Activated naive CD4-positive, alpha-beta T cell treated with anti-CD3 and anti-CD28 coated beads, Interleukin-2, amount 10 ng/mL, durations not matched to agents 7 days and 5 days (primary cell): ENCODE measurements at places on chromosomes 5 and 9.

DNA sequence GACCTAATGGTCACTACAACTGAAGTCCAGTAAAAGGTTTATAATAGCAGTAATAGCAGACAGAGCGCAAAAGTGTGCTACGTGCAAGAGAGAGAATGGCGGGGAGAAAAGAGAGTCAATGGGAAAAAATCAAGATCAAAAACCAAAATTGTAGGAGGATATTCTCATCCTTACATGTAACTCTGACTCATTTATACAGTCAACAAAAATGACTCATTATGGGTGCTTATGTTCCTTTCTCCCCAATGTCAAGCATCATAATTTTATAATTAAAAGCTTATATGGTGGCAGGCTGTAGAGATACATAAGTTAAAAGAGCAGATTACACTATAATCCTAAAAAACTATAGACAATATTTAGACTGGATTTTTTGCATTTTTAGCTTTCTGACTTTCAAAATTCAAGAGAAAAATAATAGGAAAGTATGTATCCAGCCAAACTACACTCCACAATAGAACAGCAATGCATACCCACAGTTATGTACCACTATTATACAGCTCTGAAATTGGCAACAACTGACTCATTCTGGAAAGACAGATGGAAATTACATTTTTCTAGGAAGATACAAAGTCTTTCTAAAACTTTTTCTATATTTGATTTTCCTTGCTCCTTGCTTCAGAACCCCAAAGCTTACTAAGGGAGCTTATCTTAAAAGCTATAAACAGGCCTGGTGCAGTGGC, 78.4 kb downstream of the PLPP1 start:
- DNase-seq: no peak

DNA sequence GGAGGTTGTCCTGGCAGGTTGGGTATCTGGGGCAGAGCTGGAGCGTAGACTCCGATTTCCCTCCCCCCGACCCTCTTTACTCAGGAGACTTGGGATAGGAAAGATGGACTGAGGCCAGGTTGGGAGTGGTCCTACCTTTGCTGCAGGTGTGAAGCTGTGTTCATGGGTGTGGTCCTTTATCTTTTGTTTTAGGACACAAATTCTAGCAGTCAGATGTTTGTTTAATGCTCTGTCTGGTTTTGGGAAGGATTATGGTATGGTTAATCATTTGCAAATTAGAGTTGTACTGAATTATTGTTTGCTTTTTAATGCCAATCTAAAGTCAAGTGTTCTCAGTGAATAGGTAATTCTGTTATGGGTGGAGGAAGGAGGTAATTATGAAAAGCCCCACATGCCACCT, 14.1 kb upstream of the FAM120AOS start:
- no peak for DNase-seq

DNA sequence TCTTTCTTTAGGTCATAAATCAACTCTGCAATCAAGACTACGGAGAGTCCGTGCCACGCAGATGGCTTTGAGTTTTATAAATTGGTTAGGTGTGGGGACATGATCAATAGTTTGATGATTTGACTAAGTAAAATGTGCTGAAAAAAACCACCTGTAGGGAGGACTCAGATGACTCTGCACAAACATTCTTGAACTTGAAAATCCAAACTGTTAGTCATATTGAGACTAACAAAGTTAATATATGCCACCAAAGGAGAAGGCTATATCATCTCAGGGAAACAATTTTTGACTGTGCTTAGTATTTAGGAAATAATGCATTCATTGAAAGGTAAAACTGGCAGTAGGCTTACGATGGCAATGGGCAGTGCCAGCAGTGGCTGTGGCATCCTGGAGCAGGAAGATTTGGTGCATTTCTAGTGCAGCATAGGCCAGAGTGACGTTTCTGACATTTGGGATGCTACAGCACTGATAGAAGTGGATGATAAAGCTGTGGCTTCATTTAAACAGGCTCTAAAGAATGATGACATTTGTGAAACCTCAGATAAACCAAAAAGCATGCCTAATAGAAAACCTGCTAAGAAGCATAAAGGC, 291.1 kb downstream of the MLLT3 start:
- DNase-seq: no peak

DNA sequence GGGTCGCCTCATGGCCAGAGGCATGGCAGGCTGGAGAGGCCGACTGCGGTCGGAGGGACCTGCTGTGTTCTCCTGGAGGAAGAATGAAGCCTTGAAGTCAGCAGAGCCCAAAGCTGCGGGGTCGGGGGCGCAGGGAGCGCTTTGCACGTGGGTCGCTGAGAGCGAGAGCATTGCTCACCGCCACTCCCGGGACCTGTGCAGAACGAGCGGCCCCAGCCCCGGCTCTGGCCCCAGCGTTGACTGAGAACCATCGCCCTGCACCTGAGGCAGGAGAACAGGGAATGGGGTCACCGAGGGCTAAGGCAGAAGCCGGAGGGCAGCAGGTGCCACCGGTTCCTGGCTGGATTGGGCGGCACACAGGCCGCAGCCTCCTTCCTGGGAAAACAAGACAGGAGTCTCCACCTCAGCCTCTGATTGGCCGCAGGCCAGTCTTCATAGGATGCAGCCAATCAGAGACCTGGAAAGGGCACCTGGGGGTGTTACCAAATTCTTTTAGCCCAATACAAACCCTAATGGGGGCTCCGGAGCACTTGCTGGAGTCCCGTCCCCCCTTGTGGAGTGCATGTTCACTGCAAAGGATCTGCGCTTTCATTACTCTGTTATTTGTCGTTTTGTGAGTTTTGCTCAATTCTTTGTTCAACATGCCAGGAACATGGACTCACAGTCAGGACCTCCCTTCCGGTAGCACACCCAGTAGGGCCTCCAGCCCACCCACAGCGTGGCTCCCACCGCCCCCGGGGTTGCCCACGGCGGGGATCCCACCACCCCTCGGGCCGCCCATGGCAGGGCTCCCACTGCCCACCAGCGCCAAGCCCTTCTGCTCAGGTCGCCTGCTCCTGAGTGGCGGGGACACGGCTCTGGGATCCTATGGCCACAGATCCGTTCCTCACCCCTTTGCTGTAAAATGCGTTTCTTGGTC, 24.7 kb upstream of the SLC6A19 start:
- DNase-seq: no peak

GRCh38 chr9:91897201-91897600, 52.8 kb downstream of the ROR2 start:
- no peak for DNase-seq

- DNase-seq: peak; percentile 59
These were observed 4.1 kb upstream of the RGMB start for GRCh38 chr5:98769210-98769958.

DNA sequence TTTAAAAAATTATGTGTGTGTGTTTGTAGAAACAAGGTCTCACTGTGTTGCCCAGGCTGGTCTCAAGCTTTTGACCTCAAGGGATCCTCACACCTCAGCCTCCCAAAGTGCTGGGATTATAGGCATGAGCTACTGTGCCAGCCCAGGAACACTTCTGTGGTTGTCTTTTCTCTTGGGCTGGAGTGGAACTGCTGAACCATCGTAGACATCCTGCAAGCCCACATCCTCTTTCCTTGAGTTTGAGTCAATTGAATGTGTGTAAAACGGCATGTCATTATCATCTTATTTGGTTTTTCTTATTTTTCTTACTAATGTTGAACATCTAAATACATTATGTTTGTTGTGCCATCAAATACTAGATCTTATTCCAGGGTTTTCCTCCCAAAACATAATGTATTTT, 40.0 kb downstream of the EHMT1 start:
- DNase-seq: no peak

GRCh38 chr5:52856564-52856963, 68.8 kb downstream of the ITGA1 start:
- DNase-seq: no peak

- DNase-seq: no peak
These were observed 9.3 kb downstream of the SH3RF2 start for GRCh38 chr5:145945620-145946111.

DNA sequence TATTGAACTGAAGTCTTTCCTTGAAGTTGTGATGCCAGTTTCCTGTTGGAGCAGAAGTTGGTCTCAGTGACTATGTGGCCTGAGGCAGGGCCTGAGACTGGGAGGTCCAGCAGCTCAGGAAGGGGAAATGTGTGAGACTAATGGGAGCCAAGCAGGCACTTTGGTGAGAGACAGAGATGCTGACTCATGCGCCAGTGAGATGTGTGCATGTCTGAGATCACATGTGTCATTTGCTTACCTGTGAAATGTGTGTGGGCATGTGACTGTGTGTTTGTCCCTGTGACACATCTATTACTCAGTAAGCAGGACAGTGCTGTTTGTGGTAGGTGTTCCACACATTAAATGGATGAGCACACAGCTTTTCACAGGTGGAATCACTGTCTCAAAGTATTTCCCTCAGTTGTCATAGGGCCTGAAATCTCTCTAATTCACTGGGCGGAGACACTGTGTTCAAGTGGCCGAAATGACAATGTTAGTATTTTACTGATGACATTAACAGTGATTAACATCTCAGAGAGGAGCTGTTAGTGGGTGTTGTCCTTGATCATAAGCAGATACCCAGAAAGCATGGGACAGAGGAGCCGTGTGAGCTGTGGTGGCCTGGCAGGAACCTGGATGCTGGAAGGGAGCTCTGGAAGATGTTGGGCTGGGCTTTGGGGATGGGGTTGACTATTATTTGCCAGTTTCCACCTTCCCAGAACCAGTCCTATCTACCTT, 7.4 kb downstream of the NPR2 start:
- no peak for DNase-seq

DNA sequence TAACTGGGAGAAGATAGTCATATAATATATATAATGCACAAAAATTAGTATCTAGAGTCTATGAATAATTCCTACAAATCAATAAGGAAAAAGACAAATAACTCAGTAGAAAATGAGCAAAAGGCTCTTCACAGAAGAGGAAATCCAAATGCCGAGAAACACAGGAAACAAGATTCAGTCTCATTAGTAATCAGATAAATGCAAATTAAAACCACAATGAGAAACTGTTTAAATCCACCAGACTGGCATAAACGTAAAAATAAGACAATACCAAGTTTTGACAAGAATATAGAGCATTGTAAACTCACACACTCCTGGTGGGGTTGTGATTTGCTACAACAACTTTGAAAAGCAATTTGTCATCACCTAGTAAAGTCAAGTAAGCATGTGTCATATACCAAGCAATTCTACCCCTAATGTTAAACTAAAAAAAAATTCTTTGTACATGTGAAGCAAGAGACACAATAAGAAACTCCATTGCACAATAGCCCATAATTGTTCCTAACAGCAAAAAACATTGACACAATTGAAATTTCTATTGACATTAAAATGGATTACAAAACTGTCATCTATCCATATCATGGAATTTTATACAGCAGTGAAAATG, 21.0 kb upstream of the UBLCP1 start:
- no peak for DNase-seq

DNA sequence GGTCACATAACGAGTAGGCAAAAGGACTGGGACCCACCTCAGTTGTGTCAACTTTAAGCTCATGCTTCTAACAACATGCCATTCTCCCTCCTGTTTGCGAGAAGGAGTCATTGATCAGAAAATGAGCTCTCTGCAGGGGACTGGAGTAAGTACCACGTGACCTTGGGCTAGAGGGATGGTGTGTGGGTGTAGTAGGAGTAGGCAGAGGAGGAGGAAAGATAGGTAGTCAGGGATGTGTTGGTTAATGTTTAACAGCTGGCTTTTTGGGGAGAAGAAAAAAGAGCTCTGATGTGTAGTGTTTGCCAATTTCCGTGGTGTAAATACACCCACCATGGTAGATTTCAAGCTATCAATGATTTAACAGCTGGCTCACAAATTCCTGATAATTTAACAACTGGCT, 160.3 kb upstream of the TBC1D2 start:
- no peak for DNase-seq

DNA sequence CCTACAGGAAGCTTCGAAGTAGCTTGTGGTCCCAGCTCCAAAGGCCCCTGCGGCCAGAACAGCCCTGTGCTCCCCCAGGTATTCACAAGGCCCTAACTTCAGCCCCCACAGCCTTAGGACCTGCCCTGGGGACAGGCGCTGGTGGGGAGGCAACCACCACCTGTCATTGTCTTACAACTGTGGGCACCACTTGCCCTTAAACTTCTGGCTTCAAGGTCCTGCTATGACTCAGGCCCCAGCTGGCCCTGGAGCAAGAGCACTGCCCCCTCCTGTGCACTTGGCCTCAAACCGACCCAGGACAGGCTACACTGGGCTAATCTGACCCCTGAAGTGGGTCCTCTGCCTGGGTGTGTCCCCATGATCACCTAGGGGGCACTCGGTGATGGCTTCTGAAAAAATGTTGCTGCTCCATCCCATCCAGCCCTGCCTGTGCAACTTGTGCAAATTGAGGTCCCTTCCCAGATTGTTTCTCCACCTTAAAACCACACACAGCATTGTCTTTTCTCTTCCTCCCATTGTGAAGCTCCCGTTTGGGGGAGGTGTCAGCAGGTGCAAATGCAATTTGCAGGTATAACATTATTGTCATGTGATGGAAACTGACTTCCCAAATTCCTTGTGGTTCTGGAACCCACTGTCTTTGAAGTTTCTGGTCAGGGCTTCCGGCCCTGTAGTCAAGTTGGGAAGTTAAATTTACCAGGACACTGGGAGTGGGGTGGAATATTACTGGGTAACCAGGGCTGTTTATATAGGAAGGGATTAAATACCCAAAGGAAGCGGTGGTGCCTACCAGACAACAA, 1.1 kb upstream of the PROB1 start:
- no peak for DNase-seq

GRCh38 chr9:13804532-13804931, 509.4 kb downstream of the NFIB start:
- DNase-seq: no peak

DNA sequence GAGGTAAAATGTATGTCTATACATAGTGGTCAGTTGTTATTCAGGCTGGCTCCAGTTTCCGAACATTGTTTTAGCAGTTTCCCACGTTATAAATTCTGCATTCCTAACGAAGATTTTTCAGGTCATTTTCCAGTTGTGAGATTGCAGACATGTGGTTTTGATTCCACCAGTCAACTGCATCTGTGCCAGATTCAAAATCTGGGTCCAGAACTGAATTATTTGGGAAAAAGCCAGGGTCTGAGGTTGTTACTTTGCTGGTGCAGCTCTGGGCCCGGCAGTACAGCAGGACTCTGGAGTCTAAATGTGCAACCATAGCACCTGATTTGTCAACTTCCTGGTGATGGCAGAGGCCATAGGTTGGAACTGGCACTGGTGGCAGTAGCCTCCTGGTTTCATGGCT, 105.7 kb upstream of the MEGF10 start:
- no peak for DNase-seq

DNA sequence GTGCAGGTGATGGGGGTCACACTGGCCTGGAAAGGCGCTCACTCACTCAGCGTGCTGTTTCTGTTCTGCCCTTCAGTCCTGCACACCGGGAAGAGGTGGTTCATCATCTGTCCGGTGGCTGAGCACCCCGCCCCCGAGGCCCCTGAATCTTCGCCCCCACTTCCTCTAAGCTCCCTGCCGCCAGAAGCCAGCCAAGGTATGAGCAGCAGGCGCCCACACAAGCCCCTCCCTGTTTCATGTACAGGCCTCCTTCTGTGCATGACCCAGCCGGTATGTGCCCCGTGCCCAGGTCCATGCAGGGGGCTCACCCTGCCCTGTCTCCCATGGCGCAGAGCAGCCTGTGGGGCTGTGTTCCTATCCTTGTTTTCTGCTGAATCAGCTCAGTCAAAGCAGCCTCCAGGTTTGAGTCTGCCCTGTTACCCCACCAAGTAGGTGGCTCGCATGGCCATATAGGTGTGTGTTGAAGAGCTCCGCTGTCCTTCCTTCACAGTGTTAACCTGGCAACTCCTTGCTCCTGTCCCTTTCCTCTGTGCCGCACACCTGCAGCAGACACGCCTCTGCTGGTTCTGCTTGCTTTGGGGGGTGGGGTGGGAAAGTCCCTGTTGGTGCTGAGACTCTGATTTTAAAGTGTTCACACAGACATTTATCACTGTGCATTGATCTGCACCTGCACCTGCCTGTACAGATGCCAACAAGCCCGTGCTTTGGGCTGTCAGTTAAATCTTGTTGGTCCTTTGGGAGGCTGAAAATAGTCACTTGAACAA, 84.8 kb downstream of the WNK2 start:
- DNase-seq: peak; percentile 30
